ENCODE measurements at places on chromosomes 12 and 14. TPM values are rescaled to one million over a fixed set of nuclear protein-coding genes. Genes with fewer than 3 reads are reported as not detected.

CCDC184 gene
- 13.3 TPM for total RNA-seq

TECPR2 gene
- 28.9 TPM for total RNA-seq

GRCh38 chr14:104174051-104174450 is 35.7 kb downstream of the KIF26A start:
- DNase-seq: no peak

DNA sequence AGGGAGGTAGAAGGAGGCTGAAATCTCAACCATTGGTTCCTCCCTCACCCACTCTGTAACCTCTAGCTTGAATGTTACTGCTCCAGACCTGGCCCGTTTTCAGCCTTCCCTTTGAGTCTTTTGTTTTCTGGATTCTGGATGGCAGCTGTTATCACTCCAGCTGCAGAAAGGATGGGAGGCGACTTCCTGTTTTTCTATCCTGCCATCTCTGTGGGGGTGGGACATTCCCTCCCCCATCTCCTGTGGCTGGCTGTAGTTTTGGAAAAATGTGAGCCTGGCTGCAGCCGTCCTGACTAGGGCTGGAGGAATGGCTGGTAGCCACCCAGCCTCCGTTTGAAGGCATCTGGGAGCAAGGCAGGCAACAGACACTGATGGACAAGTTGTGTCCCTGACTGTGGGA is 2.9 kb upstream of the PPFIBP1 start:
- peak; percentile 18 for DNase-seq

- DNase-seq: no peak
Measured at GRCh38 chr14:104579507-104579906, at the start of gene C14orf180. C14orf180 (plus strand) TSS chr14:104579764; CDS start chr14:104586431, 6,667 bp downstream.

GRCh38 chr14:101705733-101706508 is 55.6 kb upstream of the PPP2R5C start:
- no peak for DNase-seq

DNA sequence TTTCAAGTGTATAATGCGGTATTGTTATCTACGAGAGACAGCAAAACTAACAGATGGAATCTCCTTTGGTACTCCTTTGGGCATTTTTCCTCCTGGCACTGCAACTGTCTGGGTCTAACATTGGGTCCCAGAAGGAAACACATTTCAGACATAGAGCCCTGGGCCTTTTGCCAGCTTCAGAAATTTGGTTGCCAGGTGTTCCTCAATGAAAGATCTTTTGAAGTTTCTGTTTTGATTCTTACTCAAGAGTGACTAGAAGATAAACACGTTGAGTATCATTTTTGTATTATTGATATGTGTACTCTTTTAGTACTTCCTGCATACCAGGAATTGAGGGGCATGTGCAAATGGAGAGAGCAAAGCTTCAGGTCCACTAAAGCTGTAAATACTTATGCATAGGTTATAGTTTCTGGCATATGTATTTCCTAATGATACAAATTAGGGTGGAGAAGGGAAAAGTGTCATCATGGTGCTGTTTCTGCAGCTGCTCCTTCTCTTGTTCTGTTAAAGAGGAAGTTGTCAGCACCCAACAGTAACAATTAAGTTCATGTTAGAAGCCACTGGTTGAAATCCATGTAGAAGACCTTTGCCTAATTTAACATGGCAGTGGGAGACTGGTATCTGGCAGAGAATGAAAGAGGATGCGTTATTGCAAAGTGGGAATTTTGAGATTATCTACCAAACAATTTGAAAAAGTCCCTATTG is 53.5 kb downstream of the SLC38A6 start:
- no peak for DNase-seq

DNA sequence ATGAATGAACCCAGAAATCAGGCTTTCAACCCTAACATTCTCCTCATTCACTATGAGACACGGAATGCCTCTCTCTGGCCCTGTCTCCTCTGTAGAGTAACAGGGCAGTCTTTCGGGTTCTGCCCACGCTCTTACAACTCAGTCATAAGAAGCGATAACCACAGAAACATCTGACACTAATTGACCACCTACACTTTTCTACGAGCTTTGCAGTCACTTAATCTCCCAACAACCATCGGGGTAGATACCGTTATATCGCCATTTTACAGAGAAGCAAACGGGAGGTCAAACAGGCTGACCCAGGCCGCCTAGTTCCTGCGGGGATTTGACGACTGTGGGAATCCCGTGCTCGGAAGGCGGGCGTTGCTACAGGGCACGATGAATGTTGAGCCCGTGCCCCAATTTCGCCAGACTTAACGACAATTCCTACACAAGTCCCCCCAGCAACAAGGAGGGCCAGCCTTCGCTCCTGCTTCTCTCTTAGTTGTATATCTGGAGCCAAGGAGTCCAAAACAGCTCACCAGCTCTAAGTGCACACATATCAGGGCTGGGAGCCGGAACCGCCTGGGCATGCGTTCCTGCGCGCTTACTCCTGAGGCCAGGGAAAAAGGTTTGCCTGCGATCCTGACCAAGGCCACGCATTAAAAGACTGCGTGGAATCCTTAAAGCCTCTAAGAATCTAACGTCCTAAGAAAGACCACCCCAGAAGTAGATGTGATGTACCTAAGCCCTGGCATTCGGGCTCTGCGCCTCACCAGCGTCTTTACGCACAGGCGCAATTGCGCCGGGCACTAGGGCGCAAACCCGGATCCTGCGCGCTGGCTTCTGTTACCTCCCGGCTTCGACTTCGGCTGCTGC is 38.7 kb upstream of the TBX5 start:
- DNase-seq: no peak

GRCh38 chr14:90960818-90961217 is 99.6 kb downstream of the RPS6KA5 start:
- DNase-seq: no peak

DNA sequence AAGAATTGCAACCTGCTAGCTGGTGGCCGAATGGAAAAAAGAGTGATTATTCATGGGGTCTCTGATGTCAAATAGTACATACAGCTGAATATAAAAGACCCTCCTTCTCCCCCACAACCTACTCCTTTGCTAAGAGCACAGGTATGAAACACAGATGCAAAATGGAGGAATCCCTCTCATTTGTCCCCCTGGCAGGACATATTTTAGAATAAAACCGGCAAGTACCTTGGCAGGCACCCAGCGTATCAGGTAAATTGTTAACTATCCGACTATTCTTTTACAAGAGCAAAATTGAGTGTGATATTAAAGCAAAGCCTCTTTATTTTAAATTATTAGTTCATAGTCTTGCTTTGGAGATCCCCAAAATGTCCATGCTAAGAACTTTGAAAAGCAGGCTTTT is 73.7 kb upstream of the USP44 start:
- DNase-seq: no peak

GRCh38 chr14:105682956-105683570 is 156.7 kb downstream of the TMEM121 start:
- no peak for DNase-seq

DNA sequence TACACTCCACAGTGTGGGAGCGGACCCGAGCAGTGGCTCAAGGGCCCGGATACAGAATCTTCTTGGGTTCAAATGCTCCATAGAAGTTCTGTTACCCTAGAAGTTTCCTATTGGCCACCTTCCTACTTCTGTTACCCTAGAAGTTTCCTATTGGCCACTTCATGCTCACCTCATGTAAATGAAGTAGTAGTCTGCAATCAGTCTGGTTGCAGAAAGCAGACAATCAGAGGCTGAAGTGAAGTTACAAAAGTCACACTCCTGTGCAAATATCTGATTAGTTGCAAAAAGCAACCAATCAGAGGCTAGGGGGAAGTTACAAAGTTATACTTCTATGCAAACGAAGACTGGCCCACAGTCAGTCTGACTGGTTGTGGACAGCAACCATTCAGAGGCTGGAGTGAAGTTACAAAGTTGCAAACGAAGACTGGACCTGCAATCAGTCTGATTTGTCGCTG is 77.8 kb upstream of the CPNE8 start:
- DNase-seq: no peak
